ENCODE measurements at places on chromosomes 13 and 19.

DNA sequence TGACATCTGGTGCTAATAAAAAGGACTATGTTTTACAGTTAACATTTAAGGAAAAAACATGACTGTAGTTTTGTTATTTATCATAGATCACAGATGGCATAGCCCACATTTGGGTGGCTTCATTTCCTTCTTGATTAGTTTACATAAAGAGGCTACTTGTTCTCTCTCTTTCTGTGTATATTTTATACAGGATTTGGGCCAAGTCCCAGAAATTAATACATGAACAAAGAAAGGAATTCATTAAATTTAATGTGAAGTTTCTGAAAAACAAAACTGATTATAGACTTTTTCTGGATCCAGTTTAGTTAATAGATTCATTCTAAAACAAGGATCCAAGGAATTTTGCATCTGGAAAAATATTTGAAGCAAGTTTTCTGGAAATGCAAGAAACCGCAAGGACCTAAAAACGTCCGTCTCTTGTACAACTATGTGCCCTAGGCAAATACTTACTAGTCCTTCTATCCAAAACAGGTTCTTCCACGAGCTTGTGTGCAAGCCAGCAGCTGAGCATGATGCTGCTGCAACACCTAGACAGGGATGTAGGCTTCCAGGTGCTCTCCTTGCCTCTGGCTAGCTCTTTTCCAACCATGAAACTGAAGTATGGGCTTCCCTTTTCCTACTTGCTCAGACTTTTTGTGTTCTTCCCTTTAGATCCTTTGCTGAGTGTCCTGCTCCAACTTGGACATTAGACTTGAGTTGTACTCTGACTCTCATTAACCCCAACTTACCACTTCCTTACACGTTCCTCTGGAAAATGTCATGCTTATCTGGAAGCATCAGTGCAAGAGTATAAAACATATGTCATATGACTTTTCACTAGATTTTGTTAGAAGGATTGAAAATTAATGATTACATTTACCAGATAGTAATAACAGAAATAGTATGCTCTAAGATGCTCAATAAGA, 161.5 kb upstream of the STARD13 start:
- no peak for DNase-seq

- DNase-seq: no peak
Measured at GRCh38 chr19:28956421-28956820, 256.5 kb downstream of the UQCRFS1 start.

DNA sequence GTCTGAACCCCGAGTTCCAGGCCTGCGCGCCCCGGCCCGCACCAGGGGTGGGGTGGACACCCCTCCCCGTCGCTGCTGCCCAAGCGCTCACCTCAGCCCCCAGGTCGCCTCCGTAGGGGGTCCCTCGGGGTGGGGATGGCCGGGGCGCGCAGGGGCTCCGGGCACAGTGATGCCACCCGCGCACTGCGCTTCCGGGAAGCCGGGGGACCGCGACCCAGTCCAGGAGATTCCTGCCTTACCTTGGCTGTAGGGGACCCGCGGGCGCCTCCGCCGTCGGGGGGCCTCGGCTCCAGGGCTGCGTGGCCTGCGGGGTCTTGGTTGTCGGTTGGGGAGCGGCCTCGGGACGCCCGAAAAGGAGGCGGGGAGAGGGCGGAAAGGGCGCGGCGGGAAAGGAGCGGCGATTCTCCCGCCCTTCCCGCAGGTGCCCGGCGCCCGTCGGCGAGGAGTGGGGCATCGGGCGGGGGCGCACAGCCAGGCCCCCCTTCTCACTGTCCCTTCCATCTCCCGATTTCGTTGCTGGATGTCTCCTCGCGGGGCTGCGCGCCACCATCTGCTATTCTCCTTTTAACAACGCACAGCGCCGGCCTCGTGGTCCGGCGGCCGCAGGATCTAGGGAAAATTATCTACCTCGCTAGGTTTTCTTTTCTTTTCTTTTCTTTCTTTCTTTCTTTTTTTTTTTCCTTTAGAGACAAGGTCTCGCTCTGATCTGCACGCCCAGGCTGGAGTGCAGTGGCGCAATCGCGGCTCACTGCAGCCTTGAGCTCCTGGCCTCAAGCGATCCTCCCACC, at the start of gene KEAP1:
TSS of gene KEAP1 (minus strand) at position 355 of the 788 bp plus-strand sequence. CDS start 3,323 bp downstream, outside the sequence.
- peak; percentile 38 for DNase-seq

DNA sequence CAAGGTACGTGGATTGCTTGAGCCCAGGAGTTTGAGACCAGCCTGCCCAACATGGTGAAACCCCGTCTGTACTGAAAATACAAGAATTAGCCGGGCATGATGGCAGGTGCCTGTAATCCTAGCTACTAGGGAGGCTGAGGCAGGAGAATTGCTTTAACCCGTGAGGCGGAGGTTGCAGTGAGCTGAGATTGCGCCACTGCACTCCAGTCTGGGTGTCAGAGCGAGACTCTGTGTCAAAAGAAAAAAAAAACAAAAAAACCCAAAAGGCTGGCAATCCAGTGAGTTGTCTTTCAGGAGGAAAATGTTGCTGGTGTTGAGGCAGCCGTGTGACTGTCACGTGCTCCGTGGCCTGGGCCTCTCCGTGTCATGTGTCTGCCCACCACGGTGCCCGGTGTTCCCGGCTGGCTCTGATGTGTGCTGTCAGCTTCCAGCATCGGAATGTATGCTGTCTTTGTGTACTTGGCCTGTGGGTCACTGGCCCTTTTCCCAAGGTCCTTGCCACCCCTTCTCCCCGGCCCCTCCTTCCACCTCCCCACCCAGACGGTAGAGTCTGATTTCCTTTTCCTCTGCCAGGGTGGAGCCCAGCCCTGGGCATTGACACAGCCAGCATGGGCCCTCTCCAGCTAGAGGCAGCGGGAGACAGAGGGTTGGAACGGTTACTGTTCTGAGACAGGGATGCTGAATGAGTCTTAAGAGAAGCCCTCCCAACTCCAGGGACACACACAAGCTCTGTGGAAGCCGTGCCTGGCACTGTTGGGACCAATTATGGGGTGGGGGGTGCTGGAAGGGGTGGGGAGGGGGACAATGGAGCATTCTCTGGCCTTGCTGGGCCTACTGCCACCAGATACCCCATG, 7.2 kb upstream of the TUBB4A start:
- DNase-seq: no peak

- peak; percentile 15 for DNase-seq
Measured at GRCh38 chr13:96229356-96229755, 139.4 kb downstream of the HS6ST3 start.

DNA sequence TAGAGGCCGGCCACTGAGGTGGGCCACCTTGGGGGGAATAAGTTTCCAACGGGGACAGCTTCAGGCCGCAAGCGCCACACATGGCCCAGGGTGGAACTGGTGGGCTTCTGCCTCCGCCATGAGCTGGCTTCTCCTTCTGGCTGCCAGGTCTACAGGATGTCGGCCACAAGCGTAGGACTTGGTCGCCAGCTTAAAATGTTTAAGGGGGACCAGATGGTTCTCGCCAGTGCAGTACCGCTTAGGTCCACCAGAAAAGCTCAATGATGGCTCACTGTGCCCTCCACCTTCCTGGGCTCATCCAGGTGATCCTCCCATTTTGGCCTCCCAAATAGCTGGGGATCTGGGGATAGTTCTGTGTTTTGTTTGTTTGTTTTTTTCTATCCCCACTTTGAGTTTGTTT, 38.7 kb upstream of the ZNF254 start:
- DNase-seq: no peak

GRCh38 chr19:20858218-20858617, 64.8 kb upstream of the ZNF85 start:
- no peak for DNase-seq

GRCh38 chr19:17184371-17184841, 30.8 kb upstream of the USE1 start:
- DNase-seq: no peak

- peak; percentile 48 for DNase-seq
Measured at GRCh38 chr19:21463449-21464105, 41.8 kb upstream of the ZNF429 start.

GRCh38 chr19:7348587-7349230, at the start of gene ARHGEF18:
TSS of gene ARHGEF18 (plus strand) at chr19:7348937. CDS start at chr19:7362891, 13,954 bp downstream.
- DNase-seq: no peak

DNA sequence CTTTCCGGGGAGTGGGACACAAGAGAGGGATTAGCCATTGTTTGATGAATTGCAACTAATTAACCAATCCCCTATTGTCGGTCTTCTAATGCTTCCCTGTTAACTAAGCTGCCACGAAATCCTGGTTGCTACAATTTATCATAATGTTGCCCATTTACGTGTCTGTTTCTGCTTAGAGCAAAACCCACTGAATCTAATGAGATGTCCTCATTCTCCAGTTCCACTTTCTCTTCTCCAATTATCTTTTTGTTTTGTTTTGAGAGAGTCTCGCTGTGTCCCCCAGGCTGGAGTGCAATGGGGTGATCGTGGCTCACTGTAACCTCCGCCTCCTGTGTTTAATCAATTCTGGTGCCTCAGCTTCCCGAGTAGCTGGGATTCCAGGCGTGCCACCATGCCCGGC, 5.2 kb upstream of the DPP9 start:
- DNase-seq: no peak

- no peak for DNase-seq
Measured at GRCh38 chr13:76733671-76734070, 152.5 kb downstream of the KCTD12 start.

- no peak for DNase-seq
Measured at GRCh38 chr13:79722885-79723445, 242.0 kb downstream of the NDFIP2 start.

- DNase-seq: peak; percentile 74
Measured at GRCh38 chr13:49400755-49401659, 42.9 kb downstream of the CAB39L start.

- no peak for DNase-seq
Measured at GRCh38 chr13:80121038-80121437, 219.9 kb downstream of the SPRY2 start.

- no peak for DNase-seq
Measured at GRCh38 chr19:10419200-10419645, 1.1 kb upstream of the PDE4A start.

GRCh38 chr13:113493315-113493951, 2.9 kb upstream of the DCUN1D2 start:
- DNase-seq: peak; percentile 93

- no peak for DNase-seq
Measured at GRCh38 chr19:1018932-1019615, 1.8 kb downstream of the TMEM259 start.

- DNase-seq: no peak
Measured at GRCh38 chr19:23554548-23554947, 132.5 kb downstream of the ZNF675 start.

DNA sequence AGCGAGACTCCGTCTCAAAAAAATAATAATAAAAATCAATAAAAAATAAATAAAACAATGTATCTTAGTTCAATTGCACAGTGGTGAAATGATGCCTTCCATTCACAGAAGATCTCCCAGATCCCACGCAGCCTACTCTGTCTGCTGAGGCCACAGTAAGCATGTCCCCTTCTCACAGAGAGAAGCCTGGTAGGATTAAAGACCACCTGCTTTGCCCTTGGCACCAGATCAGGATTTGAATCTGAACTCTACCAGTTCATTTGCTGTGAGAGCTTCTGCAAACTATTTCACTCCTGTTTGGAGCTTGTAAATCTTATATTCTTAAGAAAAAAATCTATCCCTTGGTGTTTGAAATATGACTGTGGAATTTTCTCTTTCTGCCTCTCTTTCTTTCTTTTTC, 2.2 kb upstream of the SLC7A1 start:
- no peak for DNase-seq

DNA sequence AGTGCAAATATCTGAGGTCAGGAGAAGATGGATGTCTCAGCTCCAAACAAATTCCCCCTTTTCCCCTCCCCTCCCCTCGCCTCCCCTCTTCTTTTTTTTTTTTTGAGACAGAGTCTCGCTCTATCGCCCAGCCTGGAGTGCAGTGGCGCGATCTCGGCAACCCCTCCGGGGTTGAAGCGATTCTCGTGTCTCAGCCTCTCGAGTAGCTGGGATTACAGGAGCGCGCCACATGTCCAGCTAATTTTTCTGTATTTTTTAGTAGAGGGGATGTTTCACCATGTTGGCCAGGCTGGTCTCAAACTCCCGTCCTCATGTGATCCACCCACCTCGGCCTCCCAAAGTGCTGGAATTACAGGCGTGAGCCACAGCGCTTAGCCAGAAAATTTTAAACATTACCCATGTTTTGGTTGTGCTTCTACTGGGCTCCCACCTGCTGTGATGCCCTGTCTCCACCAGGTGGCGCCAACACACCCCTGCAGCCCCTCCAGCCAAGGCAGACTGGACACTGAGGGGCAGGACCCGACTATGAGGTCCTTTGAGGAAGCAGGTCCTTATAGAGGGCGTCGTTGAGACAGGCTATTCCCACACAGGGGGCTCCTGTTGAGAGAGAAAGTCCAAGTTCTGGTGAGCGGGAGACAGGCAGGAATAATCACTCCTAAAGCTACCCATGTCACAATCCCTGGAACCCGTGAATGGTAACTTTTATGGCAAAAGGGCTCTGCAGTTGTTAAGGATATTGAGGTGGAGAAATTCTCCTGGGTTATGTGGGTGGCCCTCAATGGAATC, 6.3 kb downstream of the ERICH4 start:
- DNase-seq: peak; percentile 78

GRCh38 chr13:91347996-91348905, 764 bp downstream of the MIR17HG start:
- DNase-seq: peak; percentile 91

DNA sequence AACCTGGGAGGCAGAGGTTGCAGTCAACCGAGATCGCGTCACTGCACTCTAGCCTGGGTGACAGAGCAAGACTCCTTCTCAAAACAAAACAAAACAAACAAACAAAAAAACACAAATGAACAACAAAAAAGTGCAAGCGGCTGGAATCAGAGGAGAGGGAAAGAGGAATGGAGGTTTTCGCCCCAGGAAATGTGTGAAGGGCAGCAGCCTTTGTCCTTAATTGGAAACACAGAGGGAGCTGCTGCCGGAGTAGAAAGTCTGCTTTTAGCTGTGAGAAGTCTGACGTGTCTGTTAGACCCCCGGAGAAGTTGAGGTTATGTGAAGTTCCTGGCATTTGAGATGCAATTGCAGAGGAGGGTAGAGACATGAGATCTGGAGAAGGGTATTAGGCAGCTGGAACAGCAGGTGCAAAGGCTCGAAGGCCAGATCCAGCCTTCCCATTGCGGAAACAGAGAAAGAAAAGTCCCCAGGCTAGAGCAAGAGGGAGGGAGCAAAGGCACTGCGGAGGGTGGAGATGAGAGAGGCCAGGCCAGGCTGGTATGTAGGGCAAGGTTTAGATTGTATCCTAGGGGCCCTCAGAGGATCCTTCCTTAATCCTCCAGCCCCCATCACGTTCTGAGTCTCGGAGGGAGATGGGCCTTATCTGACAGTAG, 473 bp downstream of the TMIGD2 start:
- no peak for DNase-seq

GRCh38 chr19:17576758-17577456, 21.5 kb downstream of the COLGALT1 start:
- DNase-seq: peak; percentile 51

GRCh38 chr19:36009633-36010379, 1.2 kb upstream of the SYNE4 start:
- DNase-seq: no peak

- DNase-seq: no peak
Measured at GRCh38 chr19:5314012-5314906, 26.4 kb downstream of the PTPRS start.
